ENCODE measurements at places on chromosomes 5 and 9. TPM values are rescaled to one million over a fixed set of nuclear protein-coding genes. Genes with fewer than 3 reads are reported as not detected.

DNA sequence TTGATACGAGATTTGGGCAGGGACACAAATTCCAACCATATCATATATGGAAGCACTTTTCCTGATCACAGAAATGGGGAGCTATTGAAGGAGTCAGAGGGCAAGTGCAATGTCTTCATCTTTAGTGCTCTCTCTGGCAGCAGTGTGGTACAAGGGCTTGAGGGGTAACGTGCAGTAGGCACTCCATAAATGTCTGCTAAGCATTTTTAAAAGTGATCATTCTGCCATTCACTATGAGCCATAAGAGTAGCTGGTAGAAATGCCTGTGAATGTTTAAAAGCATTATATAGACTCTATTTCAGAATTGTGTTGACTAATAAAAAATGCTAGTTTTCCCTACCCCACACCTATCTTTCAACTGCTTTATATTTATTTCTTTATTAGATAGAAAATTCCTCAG is 61.1 kb upstream of the DHFR start:
- no peak overlapping the region for H3K27ac ChIP-seq
- DNase-seq = no peak
- no peaks in the 10 kb centered on the region for H3K27me3 ChIP-seq
- no peak overlapping the region for H3K4me3 ChIP-seq
- H3K4me1 ChIP-seq = no peaks in the 10 kb centered on the region

- no peak for DNase-seq
- no peaks in the 10 kb centered on the region for H3K36me3 ChIP-seq
- H3K4me3 ChIP-seq = peak overlapping the region; percentile 24
- H3K27me3 ChIP-seq = no peaks in the 10 kb centered on the region
- H3K4me1 ChIP-seq = no peaks in the 10 kb centered on the region
These were observed 885 bp downstream of the TAF7 start for GRCh38 chr5:141319699-141320098.

DNA sequence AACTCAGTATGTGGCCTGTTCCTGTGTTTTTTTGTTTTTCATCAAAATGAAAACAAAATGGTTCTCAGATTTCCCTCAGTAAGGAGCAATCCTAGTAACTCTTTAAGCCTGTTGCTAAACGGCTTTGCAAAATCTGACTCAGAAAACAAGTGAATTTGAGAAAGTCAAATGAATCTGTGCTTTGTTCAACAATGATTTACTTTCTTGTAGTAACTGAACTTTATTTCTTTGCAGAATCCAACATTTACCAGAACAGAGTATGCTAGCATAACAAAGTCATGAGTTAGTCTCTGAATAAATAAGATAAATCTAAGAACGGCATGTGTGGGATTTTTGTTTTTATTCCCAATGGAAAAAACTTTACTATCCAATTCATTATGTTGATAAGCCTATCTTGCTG is 93.8 kb downstream of the OXCT1 start:
- H3K27ac ChIP-seq = no peak overlapping the region
- H3K27me3 ChIP-seq = no peaks in the 10 kb centered on the region
- no peaks in the 10 kb centered on the region for H3K4me1 ChIP-seq
- H3K36me3 ChIP-seq = peaks cover 2% of the 10 kb centered on the region

DNA sequence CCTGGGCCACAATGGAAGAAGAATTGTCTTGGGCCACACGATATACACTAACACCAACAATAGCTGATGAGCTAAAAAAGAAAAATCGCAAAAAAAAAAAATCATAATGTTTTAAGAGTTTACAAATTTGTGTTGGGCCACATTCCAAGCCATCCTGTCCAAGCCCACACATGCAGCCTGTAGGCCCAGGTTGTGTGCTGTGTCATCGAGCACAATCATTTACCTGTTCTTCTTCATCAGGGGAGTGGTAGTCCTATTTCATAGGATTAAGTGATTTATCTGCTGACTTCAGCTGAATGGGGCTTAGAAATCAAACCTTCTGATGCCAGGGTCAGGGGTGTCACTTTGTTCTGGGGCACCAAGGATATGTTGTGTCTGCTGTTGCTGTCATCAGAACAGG is 44.6 kb upstream of the ELL2 start:
- H3K4me3 ChIP-seq = no peak overlapping the region
- no peaks in the 10 kb centered on the region for H3K36me3 ChIP-seq
- H3K4me1 ChIP-seq = no peaks in the 10 kb centered on the region
- H3K27me3 ChIP-seq = no peaks in the 10 kb centered on the region

DNA sequence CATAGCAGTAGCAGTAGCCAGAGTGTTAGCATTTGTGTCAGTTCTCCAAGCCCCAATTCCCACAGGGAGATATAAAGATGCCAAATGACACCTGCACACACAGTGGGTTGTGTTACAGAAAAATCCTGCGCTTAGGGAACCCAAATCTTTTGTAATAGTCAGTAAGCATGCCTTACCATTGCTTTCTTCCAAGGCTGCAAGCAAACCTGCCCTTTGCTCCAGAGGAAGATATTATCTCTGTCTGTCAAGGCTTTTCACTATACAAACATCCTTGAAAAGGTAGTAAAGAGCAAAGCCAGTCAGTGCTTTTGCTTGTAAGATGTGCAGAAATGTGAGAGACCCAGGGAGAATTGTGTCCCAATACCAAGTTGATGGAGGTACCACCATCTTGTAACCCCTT is 2.9 kb downstream of the ANKDD1B start:
- H3K36me3 ChIP-seq = no peaks in the 10 kb centered on the region
- H3K27me3 ChIP-seq = no peaks in the 10 kb centered on the region
- H3K27ac ChIP-seq = no peak overlapping the region
- DNase-seq = no peak
- peaks cover 30% of the 10 kb centered on the region for H3K4me1 ChIP-seq

DNA sequence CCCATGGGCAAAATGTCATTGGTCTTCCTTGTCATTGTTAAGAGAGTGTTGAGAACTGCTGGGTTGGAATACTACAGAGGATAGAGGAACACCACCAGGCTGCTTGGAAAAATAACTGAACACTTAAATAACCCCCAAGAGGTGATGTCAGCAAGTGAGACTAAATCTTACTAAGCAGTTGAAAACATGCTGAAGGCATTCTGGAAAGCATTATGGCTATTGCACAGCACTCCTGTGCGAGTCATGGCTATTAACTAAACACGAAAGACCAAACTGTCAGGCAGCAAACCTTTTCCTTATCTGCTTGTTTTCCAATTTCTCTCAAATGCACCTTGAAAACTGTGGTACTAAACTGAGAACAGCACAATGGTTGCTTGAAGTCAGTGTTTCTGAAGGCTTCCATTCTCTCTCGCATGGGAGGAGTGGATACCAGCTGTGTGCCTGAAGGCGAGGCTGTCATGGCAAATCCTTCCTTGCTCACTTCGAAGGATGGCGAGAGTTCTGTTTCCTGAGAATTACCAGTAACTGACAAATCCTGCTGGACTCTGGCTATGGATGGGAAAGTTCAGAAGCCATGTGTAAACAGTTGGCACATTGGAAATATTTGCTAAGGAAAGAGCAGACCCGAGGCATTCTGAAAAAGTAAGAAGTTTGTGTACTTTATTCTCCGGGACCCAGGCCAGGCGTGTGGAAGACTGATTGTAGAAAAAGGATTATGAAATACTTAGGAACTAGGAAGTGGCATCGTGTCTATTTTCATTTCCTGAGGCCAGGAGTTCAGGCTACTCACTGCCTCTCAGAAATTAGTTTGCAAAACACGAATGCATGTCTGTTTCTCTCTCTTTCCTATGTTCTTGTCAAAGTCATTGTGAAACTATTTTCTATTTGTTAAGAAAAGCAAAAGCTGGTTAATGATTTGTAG is 182.1 kb downstream of the DMRT2 start:
- no peaks in the 10 kb centered on the region for H3K27me3 ChIP-seq
- no peaks in the 10 kb centered on the region for H3K4me1 ChIP-seq
- no peak overlapping the region for H3K4me3 ChIP-seq
- H3K36me3 ChIP-seq = no peaks in the 10 kb centered on the region
- H3K27ac ChIP-seq = no peak overlapping the region
- peak; percentile 83 for DNase-seq

DNA sequence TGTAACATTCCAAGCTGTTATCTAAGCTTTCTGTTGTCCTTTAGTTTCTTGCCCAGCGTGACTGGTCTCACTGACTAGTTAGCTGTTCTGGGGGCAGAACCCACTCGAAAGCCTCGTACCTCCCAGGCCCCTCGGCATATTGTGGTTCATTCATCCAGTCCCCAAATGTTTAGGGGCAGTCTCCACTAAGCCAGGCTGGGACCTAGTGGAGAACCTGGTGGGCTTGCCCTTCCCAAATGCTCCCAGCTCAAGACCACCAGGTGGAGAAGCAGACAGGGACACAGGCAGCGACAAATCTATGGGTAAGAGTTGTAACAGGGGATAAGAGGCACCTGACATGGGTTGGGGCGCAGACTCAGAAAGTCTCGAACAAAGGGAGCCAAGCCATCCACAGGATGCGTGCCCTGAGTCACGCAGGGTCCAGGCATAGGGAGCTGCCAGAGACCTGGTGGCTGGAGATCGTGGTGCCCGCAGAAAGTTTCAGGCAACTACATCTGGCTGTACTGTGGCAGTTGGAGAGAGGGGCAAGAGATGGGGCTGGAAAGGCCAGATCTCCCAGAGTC is 851 bp upstream of the EEIG1 start:
- H3K4me3 ChIP-seq = no peak overlapping the region
- H3K36me3 ChIP-seq = no peaks in the 10 kb centered on the region
- peak overlapping the region; percentile 91 for H3K27ac ChIP-seq

- no peak overlapping the region for H3K4me3 ChIP-seq
- no peak for DNase-seq
- peaks cover 2% of the 10 kb centered on the region for H3K36me3 ChIP-seq
These were observed 288.7 kb downstream of the ZSWIM6 start for GRCh38 chr5:61620699-61621182.

DNA sequence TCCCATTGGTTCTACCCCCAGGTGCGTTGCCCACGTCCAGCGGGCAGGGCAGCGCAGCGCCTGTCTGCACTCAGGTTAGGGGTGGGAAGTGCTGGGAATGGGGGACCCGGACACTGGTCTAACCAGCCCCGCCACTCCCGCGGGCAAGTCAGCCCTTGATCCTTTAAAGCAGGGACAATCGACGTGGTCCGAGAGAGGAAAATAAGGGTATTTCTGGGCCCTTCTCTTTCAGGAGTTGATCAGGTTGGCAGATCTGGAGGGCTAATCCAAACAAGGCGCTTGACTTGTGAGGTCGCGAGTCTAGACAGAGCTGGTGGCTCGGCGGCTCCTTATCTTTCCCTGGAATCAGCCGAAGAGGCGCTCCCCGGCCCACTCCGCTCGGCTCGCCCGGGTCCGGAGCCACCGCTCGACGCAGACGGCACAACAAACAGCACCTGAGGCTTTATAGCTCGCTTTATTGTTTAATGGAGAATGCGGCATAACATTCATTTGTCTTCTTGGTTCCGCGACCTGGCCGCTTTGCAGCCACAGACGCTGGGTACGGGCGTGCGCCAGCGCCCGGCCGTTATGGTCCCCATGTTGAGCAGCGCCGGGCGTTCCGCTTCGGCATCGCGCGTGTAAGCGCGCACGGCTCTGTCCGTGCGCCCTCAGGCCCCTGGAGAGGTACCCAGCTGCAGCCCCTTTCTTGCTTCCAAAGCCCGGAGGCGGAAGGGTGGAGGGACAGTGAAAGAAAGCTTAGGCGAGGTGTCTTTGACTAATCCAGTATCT is 15.8 kb downstream of the ISL1 start:
- H3K27ac ChIP-seq = no peak overlapping the region
- H3K4me1 ChIP-seq = no peaks in the 10 kb centered on the region
- no peak for DNase-seq
- no peaks in the 10 kb centered on the region for H3K36me3 ChIP-seq

DNA sequence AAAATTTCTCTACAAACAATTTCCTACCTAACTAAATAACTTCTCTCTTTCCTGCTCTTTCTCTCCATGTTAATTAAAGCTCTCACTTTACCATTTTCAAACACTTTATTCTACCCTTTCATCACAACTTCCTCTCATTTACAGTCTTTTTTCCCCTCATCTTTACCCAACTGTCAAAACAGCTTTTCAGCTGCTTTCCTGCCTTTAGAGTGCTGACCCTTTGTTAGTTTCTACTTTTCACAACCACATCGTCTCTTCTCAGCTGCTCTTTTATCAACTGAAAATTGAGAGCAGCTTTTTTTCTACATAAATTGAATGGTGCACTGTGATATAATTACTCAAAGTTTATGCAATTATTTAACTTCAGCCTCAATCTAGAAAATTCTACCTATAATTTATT is 3.1 kb upstream of the HOMER1 start:
- no peaks in the 10 kb centered on the region for H3K36me3 ChIP-seq
- H3K4me3 ChIP-seq = no peak overlapping the region
- H3K27me3 ChIP-seq = no peaks in the 10 kb centered on the region
- H3K27ac ChIP-seq = no peak overlapping the region

GRCh38 chr5:151214614-151215545 is 9.0 kb downstream of the CCDC69 start:
- H3K4me1 ChIP-seq = peaks cover 33% of the 10 kb centered on the region
- H3K27me3 ChIP-seq = no peaks in the 10 kb centered on the region
- H3K4me3 ChIP-seq = no peak overlapping the region
- peak overlapping the region; percentile 81 for H3K27ac ChIP-seq
- DNase-seq = no peak
- no peaks in the 10 kb centered on the region for H3K36me3 ChIP-seq

GRCh38 chr5:168011096-168011495 is 280.3 kb upstream of the WWC1 start:
- H3K4me1 ChIP-seq = peaks cover 19% of the 10 kb centered on the region
- H3K27ac ChIP-seq = no peak overlapping the region
- no peaks in the 10 kb centered on the region for H3K36me3 ChIP-seq
- H3K4me3 ChIP-seq = no peak overlapping the region
- DNase-seq = peak; percentile 45

- no peaks in the 10 kb centered on the region for H3K36me3 ChIP-seq
- H3K4me3 ChIP-seq = no peak overlapping the region
- H3K27ac ChIP-seq = no peak overlapping the region
- no peaks in the 10 kb centered on the region for H3K4me1 ChIP-seq
These were observed 212.4 kb downstream of the TMEM232 start for GRCh38 chr5:110514030-110514429.

DNA sequence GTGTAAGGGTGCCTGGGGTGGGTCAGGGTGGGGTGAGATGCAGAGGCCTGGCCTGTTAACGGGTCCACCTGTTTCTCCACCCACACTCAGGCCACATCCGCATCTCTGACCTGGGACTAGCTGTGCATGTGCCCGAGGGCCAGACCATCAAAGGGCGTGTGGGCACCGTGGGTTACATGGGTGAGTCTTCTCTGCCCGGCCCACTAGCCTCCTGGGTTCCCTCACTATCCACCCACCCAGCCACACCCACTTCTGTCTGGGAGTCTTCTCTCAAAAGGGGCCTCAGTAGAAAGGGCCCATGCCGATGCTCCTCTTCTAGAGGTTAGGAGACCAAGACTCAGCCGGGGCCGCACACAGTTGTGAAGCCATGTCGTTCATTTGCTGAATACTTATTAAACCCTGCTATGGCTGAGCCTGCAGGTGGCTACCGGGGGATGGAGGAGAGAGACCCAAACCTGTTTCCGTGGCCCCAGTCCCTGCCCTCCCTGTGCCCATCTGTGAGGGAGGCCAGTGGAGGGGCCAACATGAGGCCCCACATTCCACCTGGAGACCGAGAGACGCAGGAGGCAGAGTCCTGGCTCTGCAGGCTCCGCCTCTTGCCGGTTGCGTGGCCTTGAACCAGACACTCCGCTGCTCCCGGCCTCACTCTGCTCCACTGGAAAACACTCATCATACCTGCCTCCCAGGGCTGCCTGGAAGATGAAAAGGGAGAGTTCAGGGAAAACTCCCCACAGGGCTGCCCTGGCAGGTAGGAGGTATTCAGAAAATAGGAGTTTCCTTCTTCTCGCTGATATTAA is 8.7 kb downstream of the GRK6 start:
- H3K4me1 ChIP-seq = no peaks in the 10 kb centered on the region
- no peaks in the 10 kb centered on the region for H3K36me3 ChIP-seq
- DNase-seq = no peak

Gene SEMA5A
- 23.4 TPM for total RNA-seq

Gene OR2S2
- total RNA-seq = not detected

Gene AGXT2
- not detected for total RNA-seq

Gene ITK
- total RNA-seq = 3.3 TPM

Gene CACFD1
- total RNA-seq = 40.5 TPM

Gene SLC1A3
- total RNA-seq = 35.5 TPM

Gene GPR21
- total RNA-seq = 6.1 TPM
